ENCODE measurements at places on chromosomes 5 and 9.

DNA sequence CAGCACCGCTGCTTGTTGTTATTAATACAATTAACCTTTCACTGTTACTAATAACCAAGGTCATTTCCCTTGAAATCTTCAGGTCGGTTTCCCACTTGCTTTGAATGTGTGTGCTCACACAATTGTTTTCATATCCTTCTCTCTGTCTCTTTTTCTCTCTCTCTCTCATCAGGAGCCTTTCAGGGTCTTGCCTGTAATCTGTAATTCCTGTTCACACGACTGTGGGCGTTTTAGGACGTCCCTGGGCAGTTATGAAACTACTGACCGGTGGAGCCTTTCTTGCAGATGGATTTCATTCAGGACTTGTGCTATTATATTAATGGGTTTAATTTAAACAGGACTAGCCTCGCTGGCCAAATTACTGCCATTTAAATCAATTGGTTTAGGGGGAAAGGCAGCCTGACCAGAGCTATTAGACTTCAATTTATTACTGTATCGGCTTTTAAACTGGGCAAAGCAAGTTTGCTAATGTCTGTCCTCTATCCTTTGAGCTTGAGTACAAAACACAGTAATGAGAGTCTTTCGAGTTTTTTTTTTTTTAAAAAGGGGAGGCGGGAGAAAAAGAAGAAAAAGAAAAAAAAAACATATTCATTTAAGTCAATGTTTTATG is 316.0 kb upstream of the TLE4 start:
- DNase-seq, result no peak

DNA sequence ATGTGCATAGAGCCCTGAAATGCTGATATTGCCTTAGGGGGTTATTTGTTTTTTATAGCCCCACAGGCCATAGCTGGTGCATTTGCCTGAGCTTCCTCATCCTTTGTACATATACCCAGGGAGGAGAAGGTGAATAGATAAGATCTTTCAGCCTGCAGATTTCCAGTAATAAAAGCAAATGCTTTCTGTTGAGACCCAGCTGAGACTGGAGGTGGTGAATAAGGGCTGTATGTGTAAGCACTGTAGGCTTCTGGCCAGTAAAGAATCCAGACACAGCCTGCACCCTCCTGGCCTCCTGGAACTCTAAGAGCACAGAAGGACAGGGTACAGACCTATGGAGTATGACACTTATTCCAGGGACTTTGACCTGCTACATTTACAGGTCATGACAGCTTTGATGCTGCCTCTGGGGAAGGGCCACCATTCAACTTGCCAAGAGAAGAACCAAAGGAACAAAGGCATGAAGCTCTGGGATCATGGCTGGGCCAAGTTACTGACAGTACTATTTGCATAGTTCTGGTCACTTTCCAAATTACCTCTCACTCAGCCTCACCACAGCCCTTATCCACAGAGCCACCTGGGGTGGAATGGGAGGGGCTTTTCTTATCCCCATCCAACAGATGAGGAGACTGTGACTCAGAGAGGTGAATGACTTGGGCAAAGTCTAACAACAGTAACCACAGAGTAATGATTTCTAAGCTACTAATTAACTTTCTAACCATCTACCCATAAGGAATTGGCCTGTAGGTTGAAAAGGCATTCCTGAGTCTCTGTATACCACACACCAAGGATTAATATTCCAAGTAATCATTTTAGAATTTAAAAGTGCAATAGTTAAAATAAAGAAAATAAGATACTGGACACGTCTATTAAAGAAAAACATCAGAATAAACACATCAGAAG is 604.5 kb upstream of the KLF4 start:
- no peak for DNase-seq

- no peak for DNase-seq
These were observed 273.6 kb upstream of the TAS2R1 start for GRCh38 chr5:9903801-9904200.

- DNase-seq, result no peak
These were observed 12.8 kb downstream of the PDLIM4 start for GRCh38 chr5:132270335-132270665.

DNA sequence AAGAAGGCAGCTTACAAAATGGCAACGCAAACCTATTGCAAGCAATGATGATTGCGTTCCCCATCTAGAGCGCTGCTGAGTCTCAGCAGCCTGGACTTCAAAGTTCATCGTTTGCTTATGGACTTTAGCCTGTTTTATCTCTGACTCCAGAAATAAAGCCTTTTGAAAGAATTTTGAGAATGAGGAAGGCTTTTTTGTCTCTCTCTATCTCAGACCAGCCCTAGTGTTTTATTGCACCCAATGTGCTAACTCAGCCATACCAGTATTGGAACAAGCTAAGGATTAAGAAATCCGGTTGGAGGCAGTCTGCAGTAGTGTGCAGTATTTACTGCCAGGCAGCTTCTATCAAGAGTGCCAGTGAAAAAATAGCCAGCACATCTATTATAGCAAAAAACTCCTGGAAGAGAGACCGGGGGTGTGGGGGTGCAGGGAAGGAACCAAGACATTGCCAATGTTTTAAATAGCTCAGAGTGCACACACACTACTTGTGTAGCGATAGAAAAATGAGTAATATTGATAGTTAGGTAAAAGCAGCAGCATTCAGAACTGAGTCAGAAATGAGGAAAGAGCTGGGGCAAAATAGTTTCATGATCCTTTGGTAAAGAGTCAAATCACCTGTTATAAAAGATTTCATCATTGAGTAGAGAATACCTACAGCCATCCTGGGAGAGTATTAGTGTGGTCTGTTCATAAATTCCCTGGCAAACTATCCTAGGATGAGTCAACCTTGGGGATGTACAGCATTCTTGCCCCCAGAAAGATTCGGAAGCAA is 219.0 kb downstream of the ZNF608 start:
- DNase-seq, result peak; percentile 33

DNA sequence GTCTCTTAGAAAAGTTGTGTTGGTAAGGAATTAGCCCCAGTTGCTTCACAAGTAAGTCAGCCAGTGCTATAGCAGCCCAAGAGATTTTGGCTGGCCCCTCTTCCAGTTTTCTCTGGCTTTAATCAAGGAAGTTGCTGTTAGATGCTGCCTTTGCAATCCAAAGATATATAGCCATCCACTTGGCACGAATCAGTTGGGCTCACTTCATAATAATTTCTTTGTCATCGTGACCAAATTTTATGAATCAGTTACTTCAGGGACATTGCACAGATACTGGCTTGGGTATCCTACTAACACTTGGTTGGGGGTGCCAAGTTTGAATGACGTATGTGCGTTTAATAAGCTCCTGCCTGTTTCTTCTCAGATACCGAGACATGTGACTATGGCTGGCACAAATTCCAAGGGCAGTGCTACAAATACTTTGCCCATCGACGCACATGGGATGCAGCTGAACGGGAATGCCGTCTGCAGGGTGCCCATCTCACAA is 81.5 kb downstream of the VCAN start:
- DNase-seq, result peak; percentile 8

DNA sequence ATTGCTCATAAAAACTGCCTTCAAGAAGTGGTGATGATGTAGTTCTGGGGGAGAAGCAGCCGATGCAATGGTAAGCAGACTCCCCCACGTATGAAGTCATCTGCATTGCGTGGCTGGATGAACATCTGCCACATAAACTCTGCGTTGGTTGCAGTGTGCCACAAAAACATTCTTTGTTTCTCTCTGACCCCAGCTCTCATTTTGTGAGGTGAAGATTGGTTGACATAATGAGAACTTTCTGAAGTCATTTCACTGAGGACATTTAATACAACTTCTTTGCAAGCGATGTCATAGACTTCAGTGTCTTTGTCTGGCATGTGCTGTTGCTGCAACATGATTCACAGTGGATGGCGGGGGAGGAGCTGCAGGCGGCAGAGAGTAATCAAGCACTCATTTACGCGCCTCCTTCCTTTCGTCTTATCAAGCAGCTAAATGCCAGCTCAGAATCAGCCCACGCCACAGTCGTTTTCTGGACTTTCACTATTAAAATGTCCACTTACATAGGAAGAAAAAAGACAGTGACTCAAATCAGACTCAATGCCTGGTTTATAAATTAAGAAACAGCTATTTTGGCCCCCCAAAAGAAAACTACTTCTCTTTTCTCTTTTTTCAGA is 91.5 kb upstream of the NFIL3 start:
- DNase-seq, result peak; percentile 3

DNA sequence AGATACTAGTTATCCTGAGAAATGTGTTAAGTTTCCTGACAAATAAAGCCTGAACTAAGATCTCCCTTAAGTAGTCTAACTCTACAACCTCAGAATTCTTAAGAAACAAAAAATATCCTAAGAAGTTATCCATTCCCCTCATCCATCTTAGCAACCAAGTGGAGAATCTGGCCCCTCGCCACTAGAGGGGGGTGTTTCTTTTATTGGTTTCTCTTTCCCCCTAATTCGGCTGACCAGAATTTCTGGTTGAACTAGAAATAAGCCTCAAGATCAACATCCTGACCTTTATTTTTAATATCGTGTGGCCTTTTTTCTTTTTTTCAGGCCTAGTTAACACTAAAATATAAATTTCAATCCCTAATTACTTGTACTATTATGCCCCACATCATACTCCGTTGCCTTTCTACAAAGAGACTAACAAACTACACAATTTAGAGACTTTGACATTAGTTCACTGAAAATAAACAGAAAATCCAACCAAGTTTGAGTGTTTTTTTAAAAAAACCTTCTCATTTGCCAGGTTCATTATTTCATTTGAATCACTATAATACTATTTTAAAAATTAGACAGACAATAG is 14.3 kb upstream of the NR4A3 start:
- DNase-seq, result peak; percentile 78

GRCh38 chr5:157459715-157460599 is at the start of gene NIPAL4:
TSS of gene NIPAL4 (plus strand) at chr5:157460213. CDS start at chr5:157460321, 108 bp downstream.
- peak; percentile 25 for DNase-seq

DNA sequence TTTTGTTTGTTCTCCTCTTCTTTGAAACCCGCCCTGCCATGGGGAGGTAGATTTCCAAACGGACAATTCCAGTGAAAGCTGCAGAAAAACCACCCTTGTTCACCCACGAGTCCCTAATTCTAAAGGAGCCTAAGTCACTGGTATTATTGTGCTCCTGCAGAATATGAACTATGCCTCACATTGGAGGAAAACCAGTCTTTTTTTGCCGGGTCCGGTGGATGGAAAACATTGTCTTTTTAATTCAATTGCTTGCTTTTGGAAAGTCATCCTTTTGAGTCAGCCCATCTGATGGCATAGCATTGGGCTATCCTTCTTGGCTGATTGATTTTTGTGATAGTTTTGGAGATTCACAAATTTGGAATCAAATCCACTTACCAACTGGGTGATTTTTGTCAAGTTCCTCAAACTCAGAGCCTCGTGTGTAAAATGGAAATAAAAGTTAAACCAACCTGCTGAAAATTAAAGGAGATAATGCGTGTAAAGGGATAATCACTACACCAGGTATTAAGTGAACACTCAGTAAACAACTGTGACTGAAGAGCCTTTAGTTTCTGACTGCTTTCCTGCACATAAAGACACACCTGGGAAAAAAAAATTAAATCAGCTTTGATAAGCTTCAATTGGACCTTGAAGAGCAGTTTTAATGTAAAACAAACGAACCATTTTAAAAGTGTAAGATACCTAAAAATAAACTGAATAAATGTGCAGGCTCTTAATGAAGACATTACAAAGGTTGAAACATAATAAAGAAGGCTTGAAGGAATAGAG is 780 bp upstream of the CCNJL start:
- DNase-seq, result no peak

GRCh38 chr5:111301264-111301663 is 77.1 kb downstream of the CAMK4 start:
- DNase-seq, result no peak

DNA sequence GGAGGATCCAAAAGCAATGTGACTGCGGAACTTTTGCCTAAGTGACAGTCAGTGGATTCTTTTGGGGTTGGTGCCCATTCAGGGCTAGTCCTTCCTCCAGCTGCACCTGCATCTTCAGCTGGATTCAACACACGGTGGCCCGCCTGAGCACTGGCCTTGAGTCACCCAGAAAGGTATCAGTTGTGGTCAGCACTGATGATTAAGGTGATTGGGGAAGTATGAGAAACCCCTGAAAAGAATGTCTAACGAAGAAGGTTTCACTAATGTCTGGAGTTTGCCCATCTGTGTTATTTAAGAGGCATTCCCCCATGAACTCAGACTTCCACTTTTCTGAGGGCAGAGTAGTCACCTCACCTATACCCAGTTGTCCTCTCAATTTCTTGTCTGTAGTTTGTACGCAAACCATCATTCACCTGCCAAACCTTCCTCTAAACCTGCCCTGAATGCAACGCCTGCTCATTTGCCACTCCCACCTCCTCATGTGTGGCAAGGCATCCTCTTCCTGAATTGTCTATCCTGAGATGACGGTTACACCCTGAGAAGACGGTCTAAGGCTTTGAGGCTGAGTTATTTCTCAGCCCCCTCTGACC is 27.2 kb downstream of the CSF2 start:
- DNase-seq, result no peak

DNA sequence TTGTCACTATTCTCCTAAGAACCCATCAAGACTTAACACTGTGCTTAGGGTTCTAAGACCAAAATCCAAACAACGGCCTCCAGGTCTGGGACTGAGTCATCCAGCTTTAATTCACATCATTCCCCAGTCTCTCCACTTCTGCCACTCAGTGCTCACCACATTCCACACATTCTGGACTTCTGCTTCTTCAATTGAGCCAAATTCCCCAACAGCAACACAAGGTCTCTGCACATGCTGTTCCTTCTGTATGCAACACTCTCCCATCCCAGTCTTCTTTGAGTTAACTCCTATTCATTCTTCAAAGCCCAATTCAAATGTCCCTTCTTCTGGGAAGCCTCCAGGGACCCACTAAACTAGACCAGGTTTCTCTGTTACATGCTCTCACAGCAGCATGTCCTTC is 97.8 kb downstream of the GPR21 start:
- DNase-seq, result no peak

DNA sequence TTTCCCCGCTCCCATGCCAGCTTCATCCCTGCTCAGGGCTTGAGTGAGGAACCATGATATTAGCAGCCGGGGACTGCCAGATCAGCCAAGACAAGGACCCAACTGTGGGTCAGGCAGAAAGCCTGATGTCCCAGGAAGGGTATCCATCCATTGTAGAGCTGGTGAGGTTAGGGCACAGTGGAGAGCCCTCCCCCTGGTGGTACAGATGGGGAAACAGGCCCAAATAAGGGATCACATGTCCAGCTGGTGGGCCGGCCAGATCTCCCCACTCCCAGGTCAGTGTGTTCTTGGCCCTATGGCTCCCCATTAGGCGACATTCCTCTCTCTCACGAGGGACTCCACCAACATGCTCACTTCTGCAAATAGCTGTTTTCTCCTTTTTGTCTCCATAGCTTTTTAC is 9.0 kb downstream of the CDX1 start:
- DNase-seq, result no peak

DNA sequence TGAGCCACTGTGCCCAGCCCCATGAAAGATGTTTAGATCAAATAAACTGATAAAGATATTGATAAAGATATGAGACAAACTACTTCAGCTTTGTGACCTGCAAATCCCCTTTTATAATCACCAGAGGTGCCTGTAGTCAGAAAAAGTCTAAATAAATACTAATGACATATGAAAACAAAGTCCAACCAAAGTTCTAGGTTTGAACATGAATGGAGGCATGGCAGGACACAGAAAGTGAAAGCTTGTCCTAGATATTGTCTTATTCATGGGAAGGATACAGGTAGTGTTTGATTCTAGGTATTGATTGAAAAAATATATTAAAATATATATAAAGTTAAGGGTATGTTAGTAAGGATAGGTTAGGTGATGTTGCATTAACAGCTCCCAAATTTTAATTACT is 24.6 kb upstream of the PSAT1 start:
- no peak for DNase-seq

- DNase-seq, result no peak
These were observed 14.5 kb upstream of the FAM170A start for GRCh38 chr5:119614838-119615237.
